ENCODE measurements at places on chromosomes 3 and 15.

GRCh38 chr15:29690765-29691475 lies 131.3 kb downstream of the TJP1 start:
- DNase-seq = no peak

- no peak for DNase-seq
These were observed 23.5 kb downstream of the KLHL25 start for GRCh38 chr15:85771271-85771670.

DNA sequence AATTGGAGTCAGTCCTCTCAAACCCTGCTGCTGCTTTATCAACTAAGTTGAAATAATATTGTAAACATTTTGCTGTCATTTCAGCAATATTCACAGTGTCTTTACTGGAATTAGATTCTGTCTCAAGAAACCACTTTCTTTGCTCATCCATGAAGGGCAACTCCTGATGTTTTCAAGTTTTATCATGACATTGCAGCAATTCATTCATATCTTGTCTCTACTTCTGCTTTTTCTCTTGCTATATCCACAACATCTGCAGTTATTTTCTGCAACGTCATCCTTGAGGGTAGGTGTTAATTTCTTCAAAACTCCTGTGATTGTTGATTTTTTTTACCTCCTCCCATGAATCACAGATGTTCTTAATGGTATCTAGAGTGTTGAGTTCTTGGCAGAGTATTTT lies 181.6 kb downstream of the EPHA6 start:
- no peak for DNase-seq

DNA sequence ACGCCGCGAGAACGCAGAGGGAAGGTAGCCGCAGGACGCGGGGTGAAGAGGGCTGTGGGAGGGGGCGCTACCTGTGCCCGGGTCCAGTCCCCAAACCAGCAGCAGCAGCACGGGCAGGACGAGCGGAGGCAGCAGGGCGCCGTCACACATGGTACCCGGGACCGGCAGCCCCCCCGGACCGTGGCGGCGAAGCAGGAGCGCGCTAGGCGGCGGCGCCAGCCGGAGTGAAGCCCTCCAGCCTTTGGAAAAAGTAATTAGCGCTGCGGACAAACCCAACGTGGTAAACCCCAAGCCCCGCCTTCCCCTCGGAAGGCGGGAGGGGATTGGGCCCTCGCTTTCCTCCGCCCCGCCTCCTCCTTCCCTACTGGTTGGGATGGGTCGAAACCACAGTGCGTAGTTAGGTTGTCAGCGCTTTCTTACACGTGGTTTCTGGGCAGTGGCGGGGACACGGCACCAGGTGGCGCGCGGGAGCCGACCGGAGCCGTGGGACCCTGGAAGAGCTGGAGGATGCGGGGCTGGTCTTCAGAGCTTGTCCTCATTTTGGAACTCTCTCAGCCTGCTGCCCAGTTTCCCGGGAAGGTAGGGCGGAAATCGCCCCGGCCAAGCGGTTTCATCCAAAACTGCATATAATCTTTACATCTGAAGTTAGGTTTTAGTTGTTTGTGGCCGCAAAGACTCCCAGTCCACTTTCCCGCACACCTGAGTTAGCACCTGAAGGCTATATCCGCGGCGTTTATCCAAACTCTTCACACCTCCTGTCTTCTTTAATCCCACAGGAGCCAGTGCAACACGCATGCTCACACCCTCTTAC lies at the start of gene ADAMTS17:
Gene ADAMTS17 (minus strand): TSS at position 226 of the 811 bp plus-strand sequence. CDS start 76 bp downstream, at position 150.
- peak; percentile 95 for DNase-seq

DNA sequence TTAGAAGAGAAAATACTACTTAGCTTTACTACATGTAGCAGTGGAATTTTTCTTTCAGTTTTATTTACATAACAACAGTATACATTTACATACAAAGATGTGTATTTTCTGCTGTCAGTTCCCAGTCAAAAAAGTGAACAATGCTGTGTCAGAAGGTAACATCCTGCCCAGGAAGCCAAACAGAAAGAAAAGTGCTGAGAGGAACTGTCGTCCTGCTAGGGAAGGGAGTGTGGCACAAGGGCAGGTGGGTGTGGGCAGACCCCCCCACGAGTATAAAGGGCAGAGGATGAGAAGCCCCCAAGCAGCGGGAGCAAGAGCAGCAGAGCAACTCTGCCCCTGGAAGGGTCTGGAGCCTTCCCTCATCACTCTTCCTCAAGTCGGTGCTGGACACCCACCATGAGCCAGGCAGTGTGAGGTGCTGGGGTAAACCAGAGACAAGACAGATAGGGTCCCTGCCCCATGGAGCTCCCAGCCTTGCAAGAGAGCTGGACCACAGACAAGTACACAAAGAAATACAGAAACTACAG lies 39.7 kb downstream of the TBC1D2B start:
- no peak for DNase-seq

GRCh38 chr3:98994128-98994762 lies 92.8 kb upstream of the DCBLD2 start:
- no peak for DNase-seq

- DNase-seq = no peak
These were observed 18.4 kb downstream of the ITGA11 start for GRCh38 chr15:68413363-68414205.

- DNase-seq = peak; percentile 47
These were observed 339.0 kb upstream of the PROK2 start for GRCh38 chr3:72123908-72124441.

GRCh38 chr3:46368569-46368968 lies 2.2 kb upstream of the CCR5 start:
- peak; percentile 65 for DNase-seq

- peak; percentile 53 for DNase-seq
These were observed at the start of gene CXCR6 for GRCh38 chr3:45943207-45943846. CXCR6 (plus strand) TSS chr3:45943464; CDS start chr3:45946482, 3,018 bp downstream.

- no peak for DNase-seq
These were observed 36.4 kb downstream of the INO80 start for GRCh38 chr15:41079717-41080116.

DNA sequence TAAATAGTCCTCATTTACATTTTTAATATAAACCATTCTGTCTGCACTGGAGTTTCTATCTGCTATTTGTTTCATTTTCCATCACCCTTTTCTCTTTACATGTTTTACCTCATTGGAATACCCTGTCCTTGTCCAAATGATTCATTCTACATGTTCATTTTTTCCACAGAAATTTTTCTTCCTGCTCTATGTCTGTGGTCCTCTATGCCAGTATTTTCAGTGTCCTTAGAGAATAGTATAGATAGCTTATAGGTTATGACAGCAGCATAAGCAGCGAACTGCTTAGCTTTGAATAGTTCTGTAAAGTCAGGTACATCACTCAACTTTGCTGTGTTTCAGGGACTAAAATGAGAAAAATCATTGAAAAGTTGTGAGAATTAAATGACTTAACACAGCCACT lies 742.3 kb upstream of the CBLB start:
- DNase-seq = no peak

DNA sequence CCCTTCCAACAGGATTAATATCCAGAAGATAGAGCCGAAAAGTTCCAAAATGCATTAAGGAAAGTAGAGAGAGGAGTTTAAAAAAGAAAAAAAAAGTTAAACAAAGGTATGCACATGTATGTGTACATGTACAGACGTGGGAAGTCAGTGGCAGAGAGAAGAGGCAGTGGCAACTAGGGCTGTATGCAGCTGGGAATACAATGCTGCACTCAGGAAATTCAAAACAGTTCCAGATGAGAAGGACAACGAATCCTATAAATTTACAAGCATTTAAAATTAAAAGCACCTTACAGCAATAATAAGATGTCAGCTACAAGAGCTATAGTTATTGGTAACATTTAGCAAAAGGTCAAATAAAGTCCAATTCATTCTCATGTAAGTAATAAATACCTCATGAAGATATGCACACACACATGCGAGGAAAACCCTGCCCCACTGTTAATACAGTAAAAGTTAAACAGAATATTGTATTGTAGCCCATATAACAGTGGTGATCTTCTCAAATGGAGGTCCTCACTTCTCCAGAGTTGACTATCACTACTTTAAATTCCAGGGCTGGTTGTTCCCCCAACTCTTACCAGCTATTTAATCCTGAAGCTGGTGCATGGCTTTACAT lies 18.2 kb downstream of the MRPL3 start:
- DNase-seq = no peak

GRCh38 chr3:72161881-72162595 lies 377.1 kb upstream of the PROK2 start:
- DNase-seq = no peak

DNA sequence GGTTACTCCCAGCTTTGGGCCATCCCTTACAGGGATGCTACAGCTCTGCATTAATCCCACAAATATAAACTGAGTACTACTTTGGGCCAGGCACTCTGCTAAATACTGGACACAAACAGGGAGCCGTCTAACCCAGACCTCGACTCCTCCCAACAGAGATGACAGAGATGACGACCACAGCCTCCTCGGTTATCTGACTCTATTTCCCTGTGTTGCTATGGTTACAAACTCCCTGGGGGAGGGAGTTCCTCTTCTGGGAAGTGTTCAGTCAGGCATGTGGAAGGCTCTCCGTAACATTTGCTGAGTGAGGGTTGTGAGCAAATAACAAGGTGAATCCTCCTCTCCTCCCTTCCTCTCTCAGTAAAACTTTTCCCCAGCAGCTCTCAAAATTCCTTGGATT lies 6.7 kb upstream of the CMTM7 start:
- no peak for DNase-seq

DNA sequence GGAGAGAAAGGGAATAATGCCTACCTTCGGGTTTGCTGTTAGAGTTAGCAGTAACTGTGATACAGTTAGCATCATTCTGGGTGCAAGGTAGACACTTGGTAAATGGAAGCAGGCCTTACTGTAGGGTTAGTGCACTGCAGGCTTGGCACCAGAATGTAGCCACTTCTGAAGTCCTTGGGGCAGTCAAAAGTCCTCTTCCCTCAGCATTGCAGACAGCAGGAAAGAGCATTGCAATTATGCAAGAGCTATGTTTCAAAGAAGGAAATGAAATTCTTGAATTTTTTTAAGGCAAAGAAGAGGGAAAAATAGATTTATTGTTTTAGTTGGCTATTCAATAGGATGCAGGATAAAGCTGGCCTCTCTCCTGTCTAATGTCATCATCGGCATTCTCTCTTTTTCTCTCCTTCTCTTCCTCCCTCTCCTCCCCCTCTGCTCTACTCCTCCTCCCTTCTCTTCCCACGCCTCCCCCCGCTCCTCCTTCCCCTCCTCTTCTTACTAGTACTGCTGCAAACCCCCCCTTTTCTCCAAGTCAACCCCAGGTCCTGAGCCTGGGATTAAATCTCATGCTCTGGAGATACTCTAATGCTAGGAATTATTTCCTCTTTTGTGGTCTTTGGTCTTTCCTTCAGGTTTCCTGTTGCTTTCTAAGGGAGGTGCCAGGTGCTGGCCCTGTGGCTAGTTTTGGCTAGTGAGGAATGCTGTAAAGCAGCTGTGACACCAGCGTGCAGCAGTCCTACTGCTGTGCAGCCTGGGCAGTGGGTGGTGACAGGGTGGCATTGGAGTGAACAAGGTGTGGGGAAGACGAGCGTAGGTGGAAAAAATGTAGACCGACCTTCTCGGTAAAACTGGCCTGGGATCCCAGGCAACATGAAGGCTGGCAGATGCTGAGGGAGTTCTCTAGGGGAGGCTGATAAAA lies 21.7 kb downstream of the EEFSEC start:
- no peak for DNase-seq

GRCh38 chr3:28575746-28576613 lies 227.4 kb upstream of the AZI2 start:
- no peak for DNase-seq

- DNase-seq = peak; percentile 23
These were observed 93.9 kb downstream of the PCCB start for GRCh38 chr3:136343873-136344555.

- no peak for DNase-seq
These were observed 171.6 kb upstream of the TSC22D2 start for GRCh38 chr3:150236316-150237082.

- DNase-seq = peak; percentile 92
These were observed 21.1 kb upstream of the CDCP1 start for GRCh38 chr3:45167011-45167911.

- DNase-seq = no peak
These were observed 309.6 kb downstream of the UACA start for GRCh38 chr15:70453766-70454165.

GRCh38 chr15:100180921-100181320 lies 160.9 kb downstream of the ADAMTS17 start:
- DNase-seq = no peak

GRCh38 chr3:52039846-52040245 lies 16.5 kb downstream of the DUSP7 start:
- DNase-seq = no peak

DNA sequence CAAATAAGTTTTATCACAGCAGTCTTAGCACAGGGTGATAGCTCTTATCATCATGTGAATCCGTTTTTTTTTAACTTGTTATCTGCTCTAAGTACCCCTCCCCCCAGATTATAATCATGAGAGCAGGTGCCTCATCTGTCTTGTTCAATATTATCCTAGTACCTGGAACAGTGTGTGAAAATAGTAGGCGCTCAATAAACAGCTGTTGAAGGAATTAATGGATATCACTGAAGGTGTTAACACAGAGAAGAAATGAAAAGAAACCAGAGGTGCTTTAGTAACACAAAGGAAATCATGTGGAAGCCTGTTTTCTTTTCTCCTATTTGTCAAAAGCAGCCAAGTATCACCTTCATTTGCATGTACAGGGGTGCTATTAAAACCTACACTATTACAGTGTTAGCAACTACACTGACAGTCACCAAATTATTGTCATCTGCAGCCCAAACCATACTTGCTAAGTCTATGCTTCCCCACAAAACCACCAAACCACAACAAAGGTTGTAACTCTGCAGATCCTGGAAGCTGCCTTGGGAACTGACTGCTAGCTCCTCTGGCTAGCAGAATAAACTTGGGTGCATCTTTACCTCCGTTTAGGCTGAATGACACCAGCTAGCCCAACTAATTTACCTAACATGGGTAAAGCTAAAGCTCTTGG lies 2.9 kb downstream of the XPC start:
- peak; percentile 50 for DNase-seq

DNA sequence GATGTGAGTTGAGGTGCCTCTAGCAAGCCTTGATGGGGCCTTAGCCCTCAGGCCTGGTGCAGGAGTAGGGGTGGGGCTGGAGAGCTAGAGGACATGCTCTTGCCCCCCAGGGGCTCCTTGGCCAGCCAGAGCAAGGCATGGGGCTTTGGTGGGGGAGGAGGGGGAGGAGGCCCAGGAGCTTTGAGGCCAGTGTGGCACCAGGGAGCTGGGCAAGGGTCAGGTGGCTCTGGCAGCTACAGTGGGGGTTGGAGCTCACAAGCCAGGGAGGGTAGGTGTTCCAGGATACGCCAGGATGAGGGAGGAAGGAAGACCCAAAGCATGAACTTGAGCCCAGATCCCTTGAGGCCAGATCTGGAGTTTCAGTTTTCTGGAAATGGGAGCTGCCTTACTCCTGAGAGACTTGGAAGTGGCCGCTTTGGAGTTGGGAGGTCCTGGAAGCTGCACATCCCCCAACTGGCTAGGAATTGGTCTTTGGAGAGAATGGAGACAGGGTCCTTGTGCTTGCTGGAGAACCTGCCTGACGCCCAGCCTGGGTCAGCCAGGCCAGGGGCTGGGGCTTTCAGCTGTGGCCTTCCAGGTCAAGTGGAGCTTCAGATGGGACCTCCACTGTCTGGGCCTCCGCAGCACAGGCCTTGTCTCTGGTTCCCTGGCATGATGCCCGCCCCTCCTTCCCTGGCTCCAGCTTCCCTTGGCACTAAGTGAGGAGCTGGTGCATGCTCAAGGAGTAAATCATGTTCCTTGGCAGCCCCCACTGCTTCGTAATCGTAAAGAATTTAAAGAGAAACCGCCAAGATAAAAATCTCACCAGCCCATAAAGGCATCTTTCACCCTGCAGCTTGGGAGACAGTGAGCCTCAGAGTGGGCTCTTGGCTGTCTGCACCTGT lies 8.7 kb downstream of the SEMA3F start:
- no peak for DNase-seq

GRCh38 chr3:24299246-24299805 lies 195.3 kb downstream of the THRB start:
- DNase-seq = no peak

All from activated CD4-positive, alpha-beta T cell treated with anti-CD3 and anti-CD28 coated beads for 48 hours (primary cell).